Cerebellum (tissue), 4 donors: ENCODE measurements at places on chromosomes 5 and 9. TPM values are rescaled to one million over a fixed set of nuclear protein-coding genes. Genes with fewer than 3 reads are reported as not detected.

Gene SMIM33
- not detected for total RNA-seq

Gene NME5
- total RNA-seq: 14.7 TPM

Gene RAB3C
- total RNA-seq: 62.0 TPM

Gene BTNL8
- total RNA-seq: not detected

Gene CCDC180
- total RNA-seq: 14.2 TPM

Gene GRXCR2
- total RNA-seq: not detected

Gene FBN2
- 20.1 TPM for total RNA-seq

Gene TNFSF8
- total RNA-seq: 0.18 TPM

DNA sequence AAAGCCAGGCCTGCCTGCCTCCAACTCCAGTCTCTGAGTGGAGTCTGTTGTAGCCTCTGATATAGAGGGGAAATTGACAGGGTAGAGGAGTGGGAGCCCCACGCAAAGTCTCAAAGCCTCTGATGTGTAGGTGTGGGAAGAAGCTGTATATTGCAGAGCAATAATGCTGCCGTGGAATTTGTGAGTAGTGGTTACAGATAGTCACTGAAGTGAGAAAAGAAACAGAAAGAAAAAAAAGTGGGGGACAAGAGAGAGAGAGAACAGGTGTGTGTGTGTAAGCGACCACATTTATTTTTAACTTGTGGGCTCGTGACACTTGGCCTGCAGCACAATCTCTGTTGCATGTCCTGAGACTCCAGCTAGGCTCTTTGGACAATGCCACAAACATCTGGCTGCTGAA is 227.8 kb downstream of the NSG2 start:
- no peak for DNase-seq

DNA sequence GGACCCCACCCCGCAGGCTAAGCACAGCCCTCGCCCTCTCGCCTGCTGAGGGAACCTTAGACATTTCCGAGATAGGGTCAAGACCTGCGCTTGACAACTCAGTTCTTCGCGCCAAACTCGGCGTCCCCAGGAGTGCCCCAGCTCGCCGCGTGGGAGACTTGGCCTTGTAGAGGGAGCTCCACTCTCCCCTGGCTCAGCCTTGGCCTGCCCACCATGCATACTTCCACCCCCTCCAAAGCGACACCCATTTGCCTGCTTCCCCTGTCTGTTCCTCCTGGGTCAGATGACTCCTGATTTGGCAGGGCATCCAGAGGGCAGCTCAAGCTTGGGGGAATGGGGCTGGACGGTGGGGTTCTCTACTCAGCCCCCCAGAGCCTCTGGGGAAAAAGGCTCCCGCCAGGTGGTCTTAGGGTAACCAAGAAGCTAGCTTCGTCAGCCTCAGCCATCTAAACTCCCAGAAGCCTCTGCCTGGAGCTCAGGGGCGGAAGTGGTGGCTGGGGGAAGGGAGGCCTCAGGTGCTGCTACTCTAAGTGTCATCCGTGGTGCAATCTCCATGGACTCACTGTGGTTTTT is 560 bp downstream of the DOCK2 start:
- DNase-seq: no peak

GRCh38 chr5:149344151-149344550 is 1.1 kb upstream of the GRPEL2 start:
- DNase-seq: no peak

GRCh38 chr5:158499075-158499891 is 600.4 kb downstream of the EBF1 start:
- DNase-seq: no peak

DNA sequence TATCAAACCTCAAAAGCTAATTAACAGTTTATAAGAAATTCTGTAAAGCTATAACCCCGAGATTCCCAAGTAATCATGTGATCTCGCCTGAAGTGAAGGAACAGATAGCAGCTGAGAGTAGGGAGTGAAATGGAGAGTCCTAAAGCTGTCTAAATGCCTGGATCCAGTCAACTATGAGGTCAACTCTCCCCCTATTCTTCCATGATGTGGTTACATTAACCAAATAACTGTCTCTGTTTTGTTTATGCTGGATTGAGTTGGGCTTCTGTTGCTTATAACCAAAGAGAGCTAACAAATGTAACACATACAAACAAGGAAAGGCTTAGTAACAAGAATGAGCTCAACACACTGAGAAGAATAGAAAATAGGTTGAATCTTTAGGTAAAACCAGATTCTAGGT is 41.6 kb downstream of the GKAP1 start:
- no peak for DNase-seq

DNA sequence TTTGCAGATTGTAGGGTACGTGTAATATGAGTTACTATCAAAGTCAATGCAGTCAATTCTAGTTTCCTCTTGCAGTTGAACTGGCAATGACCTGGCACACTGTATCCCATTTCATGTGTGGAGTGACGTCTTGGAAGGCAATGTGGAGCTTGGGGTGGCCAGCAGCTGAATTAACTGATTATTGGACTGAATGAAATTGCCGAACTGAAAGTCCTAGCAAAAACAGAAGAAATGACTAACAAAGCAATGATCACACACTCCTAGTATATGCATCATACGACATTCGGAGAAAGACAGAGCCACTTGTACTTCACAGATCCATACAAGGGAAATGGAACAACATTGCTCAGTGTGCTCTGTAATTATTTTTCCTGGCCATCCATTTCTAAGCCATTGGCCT is 259.1 kb upstream of the DAPK1 start:
- DNase-seq: no peak

GRCh38 chr9:130276121-130276520 is 10.6 kb downstream of the HMCN2 start:
- DNase-seq: no peak

GRCh38 chr9:34262971-34263370 is 66.1 kb downstream of the KIF24 start:
- DNase-seq: no peak

GRCh38 chr9:75001719-75002421 is 26.2 kb downstream of the CARNMT1 start:
- peak; percentile 53 for DNase-seq

DNA sequence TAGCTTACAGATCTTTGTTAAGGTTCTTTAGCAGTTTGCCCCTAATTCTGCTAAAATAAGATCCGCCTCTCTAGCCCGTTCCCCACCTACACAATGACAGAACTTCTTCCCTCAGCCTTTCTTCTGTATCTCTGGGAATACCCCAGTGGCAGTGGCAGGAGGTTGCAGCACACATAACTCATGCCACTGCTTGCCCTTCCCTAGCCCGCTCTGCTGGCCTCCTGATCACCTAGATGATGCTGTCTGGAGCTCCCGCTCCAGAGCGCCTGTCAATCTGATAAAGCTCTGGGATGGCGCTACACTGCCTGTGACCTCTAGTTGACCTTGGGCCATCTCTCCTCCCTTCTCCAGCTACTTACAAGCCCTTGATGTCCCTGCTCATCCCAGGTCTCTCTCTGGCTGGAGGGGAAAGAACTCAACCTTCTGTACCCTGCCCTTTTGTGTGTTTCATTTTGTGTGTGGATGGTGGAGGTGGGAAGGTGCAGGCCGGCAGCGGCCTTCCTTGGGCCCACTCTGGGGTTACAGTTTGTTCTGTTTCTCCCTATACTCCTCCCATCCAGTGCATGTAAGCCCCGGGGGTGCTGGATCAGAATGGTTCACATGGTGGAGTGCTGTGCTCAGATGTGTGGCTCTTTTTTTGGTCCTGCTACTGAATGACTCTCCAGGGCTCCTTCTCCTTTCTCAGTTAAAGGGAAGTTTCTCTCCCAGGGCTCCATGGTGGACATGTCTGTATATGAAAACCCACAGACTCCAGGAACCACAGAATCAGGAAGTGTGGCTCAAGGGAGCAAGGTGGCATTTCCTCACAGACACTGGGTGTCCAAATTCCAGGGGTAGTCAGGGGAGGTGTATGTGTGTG is 29.1 kb downstream of the MTX3 start:
- DNase-seq: no peak

DNA sequence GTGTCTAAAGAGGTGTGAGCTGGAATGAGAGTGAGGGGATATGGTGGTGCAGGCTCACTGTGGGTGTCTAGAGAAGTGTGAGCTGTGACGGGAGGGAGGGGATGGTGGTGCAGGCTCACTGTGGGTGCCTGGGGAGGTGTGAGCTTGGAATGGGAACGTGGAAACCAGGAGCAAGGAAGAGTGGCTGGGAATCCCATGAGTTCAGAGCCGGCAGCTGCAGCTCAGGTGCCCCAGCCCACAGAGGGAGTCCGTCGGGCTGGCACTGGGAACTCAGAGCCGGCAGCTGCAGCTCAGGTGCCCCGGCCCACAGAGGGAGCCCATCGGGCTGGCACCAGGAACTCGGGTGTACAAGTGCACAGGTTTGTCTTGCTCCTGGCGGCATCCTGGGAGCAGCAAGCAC is 45.6 kb downstream of the IRX2 start:
- no peak for DNase-seq

- DNase-seq: no peak
Measured at GRCh38 chr9:124503713-124504529, 3.3 kb downstream of the NR5A1 start.
